ENCODE measurements at places on chromosomes 5 and 9.

- no peak for DNase-seq
These were observed 32.9 kb downstream of the NDST1 start for GRCh38 chr5:150540615-150541396.

- no peak for DNase-seq
These were observed 80.8 kb upstream of the OSMR start for GRCh38 chr5:38764937-38765391.

DNA sequence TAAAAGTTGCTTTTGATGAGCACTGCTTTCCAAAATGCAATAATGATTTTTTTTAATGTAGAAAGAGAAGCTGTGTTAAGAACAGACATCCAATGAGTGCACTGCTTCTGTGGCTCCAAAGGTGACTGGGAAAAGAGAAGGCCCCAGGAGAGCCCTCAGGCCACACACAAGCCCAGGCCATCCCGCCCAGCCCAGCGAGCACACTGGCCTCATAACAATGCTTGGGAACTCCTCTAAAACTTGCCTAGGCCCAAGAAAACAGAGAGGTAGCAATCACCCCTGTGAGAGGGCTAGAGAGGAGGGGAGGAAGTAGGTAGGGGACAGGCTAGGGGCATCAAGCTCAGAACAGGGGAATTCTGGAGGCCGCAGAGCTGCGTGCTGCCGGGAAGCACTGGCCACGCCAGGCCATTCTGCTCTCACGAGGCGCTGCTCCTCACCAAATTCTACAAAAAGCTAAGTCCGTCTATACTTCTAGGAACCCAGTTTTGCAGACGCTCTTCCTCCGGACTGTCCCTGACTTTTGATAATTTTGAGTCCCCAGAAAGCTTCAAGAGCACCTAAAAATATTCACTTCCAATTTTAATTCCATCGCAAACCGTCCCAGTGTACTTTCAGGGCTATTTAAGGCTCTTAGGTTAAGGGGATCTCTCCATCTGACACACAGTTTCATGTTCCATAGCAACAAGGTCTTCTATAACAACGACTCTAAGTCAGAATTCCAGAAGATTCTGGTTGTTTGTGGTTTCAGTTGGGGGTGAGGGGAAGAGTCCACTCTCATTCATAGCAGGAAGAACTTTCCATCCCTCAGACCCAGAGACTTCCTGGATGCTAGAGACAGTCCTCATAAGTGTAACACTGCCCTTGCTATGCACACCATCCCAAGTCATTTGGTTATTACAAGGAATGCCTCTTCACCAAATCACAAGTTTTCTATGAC, 51.0 kb downstream of the HABP4 start:
- DNase-seq = no peak

- DNase-seq = no peak
These were observed 147.9 kb upstream of the VLDLR start for GRCh38 chr9:2473681-2474080.

DNA sequence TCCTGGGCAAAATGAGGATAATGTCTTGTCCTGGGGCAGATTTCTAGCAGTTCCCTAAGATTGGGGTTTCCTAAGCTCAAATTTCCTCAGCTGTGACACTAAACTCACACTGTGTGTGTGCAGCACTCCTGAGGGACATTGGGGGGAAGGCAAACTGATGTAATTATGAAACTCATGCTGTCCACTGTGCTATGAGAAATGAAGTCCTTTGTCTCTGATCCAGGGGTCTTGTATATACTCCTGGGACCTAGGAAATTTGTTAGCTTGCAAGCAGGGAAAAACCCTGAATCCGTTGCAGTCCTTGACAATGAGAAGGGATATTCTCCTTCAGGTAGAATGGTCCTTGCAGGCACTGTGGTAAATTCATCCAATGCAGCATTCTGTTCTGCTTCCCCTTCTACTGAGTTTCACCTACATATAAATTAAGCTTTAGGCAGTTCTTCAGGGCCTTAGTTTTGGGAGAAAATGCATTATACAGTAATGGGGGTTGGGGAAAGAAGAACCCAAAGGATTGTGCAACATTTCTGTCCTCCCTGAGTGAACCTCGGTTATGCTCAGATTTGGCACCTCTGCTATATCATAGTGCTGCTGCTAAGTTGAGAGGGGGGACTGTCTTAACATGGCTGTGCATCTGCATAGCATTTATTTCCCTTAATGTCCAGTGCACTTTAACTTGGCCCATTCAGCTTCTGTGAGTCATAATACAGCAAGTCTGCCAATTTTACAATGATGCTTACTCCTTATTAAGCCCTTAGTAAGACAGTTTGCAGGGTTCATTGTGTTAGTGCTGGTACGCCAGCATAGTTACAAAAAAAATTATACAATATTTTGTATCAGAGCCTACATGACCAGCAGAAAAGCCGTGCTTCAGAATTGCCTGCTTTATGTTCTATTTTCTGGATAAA, 80.2 kb downstream of the PJA2 start:
- DNase-seq = no peak

DNA sequence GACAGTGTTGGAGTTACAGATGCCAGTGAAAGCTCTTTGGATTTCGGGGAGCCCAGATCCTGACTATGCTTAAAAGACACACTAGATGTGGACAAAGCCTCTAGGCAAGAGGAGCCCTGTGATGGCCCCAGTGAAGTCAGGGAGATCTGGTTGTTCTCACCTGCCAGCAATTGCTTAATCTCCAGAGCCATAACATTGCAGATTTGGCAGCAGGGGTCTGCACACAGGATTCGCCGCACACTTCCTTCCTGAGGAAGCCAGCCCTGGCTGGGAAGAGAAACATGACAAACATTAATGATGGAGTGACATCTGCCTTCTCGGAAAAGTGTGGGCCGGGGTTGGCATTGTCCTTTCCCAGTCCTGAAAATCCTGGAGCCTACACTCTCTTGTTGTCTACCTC, 65.2 kb upstream of the PHF24 start:
- no peak for DNase-seq

DNA sequence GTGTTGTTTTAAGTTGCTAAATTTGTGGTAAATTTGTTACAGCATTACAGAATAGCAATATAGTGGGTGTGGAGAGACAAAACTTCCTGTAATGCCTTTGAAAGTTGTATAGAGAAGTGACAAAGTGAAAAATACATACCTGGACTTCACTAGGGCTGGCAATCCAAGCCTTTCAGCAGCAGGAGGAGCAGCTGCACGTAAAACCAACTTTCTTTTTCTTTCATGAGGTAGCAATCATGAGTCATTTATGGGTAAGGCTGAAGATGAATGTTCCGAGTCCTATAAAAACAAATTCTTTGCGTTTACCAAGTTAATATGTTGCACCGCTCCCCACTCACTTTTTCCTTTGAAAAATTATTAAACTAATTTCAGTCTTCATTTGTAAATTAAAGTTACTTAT, 1138.2 kb downstream of the TAF11L14 start:
- DNase-seq = peak; percentile 43

DNA sequence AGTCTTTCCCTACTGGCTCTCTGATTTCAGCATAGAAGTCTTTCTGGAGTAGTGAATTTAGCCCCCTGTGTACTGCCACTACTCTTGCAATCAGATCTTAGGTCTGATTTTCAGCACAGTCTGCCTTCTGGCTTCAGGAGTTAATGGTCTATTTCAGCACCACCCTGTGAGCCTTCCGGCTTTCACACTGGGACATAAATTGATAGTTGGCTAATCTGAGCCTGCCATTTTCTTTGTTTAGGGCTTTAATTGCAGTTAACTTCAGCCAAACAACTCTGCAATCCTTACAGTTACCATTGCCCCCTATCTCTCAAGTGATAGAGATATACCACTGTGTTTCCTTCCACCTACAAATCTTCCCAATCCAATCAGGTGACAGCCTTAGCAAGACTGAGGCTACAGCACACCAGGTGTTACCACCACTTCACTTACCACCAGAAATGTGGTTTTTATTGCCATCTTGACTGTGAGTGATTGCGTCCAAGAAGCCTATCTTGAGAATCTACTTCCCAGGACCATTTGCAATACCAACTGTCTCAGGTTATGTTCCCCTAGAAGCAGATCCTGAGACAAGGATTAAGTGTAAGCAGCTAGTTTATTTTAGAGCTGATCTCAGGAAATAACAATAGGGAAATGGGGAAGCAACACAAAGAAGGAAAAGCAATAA, 51.9 kb upstream of the NEK6 start:
- DNase-seq = peak; percentile 10

DNA sequence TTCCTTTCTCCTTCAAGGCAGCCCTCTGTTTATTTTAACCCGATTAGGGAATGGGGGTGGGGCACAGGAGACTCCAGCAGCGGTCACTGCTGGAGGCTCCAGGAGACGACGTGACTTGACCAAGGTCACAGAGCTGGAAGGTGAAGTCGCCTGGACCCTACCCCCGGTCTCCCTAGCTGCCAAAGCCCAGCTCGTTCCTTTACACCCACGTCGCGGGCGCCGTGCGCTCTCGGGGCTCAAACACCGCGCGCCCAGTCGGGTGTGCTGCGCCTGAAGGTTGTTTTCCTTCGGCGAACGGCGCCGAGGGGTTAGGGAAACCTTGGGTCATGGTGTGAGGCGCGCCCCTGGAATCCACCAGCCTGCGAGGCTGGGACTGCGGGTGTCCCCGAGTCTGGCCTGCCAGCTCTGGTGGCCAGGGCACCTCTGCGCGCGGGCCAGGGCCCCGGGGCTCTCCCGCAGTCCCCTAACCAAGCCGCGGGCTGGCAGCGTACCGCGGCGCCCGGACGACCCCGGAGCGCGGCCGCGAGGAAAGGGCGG, 747 bp upstream of the UNC5A start:
- no peak for DNase-seq

DNA sequence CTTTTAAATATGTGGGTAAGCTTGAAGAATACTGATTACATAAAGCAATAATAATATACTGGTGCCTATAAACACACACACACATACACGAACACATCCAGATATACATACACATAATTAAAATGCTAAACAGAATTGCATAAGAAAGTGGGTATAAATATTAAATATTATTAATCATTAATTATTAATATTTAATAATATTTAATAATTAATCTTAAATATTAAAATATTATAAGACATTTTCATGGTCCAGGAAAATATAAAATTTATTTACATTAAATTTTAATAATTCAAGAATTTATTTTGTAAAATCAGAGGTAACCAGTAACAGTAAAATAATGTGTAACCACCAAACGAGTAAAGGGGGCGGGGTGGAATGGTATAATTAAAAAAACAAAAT, 178.3 kb downstream of the TMEM232 start:
- DNase-seq = no peak

DNA sequence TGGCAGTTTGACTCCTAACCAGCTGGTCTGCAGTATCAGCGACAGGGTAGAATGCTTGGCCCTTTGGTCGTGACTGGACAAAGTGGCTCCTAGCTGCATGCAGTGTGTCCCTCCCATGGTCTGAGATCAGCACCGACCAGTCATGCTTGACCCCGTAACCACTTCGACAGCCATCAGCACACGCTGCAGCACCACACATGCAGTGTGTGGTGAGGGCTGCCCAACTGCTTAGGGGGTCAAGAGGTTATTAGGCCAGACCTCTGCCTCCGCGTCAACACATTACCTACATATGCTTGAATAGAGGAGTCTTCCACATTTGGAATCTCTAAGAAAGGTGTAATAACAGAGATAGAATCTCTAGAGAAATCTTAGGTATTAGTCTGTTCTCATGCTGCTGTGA, 139.1 kb downstream of the FSTL4 start:
- no peak for DNase-seq

DNA sequence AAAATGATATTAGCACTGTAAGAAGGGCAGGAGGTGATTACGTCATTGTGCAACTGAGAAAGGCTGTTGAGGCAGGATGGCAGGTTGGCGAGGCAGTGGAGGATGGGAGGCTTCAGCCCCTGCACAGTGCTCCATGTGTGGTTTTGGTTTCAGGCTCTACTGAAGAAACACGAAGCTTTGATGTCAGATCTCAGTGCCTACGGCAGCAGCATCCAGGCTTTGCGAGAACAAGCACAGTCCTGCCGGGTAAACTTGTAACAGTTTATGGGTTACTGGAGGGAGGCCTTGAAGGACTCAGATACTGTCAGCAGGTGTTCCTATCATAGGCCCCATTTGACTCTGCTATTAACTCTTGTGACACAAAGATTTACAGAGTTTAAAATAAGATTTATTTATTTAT, 35.1 kb downstream of the SPTAN1 start:
- no peak for DNase-seq
